A172 (cell line): ENCODE measurements at places on chromosomes 12 and 14. TPM values are rescaled to one million over a fixed set of nuclear protein-coding genes. Genes with fewer than 3 reads are reported as not detected.

GRCh38 chr12:71465796-71466195, 26.2 kb downstream of the LGR5 start:
- DNase-seq, result no peak

GRCh38 chr12:101793401-101793800, 37.4 kb downstream of the GNPTAB start:
- DNase-seq, result peak; percentile 75

DNA sequence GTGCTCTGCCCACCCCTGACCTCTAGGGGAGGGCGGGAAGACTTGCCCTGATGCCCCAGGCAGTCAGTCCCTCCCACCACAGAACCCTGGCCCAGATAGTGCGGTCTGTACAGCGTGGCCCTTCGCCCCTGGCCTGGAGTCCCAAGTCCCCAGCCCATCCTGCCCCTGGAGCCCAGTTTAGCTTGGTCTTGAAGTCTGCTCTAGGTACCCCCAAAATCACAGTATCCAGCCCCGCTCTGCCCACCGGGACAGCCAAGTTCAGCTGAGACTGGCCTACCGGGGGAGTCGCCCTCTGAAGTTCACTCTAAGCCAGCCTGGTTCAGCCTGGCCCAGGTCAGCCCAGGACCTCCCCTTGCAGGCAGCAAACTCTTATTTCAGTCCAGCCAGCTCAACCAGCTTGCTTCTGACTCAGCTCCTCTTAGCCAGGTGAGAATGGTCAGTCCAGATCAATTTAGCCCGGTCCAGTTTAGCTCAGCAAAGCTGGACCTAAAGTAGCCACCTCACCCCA, 75.9 kb downstream of the TMEM121 start:
- DNase-seq, result no peak

DNA sequence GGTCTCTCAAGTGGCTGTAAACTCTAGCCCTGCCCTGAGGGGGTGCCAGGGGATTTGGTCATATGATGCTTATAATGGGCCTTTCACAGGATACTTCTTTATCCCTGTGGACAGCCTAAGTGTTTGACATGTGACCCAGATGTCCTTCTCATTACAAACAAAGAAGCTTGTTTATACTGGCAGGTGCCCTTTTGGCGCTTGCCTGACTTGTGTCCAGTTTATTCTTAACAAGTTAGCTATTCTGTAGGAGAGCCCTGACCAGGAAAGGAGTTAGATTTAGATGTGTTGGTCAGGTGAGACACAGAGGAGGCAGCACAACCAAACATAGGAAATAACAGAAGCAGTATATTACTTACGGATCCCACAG, 51.9 kb downstream of the CCDC91 start:
- no peak for DNase-seq

DNA sequence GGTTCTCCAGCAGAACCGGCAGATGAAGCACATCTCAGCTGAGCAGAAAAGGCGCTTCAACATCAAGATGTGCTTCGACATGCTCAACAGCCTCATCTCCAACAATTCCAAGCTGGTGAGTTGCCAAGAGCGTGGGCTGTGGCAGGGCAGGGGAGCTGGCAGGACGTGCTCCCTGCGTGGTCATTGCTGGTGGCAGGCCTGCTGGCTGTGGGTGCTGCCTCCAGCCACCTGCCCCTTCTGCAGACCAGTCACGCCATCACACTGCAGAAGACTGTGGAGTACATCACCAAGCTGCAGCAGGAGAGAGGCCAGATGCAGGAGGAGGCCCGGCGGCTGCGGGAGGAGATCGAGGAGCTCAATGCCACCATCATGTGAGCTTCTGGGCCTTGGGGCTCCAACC, 35.8 kb downstream of the IL31 start:
- no peak for DNase-seq

DNA sequence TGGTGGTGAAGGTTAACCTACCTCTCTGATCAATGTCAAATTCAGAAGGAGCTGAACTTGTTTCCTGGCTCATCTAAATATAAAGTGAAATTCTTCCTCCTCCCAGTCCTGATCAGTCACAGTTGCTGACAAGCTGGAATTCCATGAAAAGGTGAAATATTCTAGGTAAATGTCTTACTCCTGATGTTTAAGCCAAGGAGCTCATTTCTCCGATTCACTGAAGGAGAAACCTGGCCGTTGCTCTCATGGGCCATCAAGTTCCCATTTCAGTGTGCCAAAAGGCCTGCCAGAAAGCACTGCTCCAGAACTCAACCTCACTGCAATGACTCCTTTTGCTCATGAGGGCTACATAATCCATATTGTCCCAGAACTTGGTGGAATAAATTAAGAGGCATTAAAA, 707.5 kb downstream of the GALC start:
- no peak for DNase-seq

DNA sequence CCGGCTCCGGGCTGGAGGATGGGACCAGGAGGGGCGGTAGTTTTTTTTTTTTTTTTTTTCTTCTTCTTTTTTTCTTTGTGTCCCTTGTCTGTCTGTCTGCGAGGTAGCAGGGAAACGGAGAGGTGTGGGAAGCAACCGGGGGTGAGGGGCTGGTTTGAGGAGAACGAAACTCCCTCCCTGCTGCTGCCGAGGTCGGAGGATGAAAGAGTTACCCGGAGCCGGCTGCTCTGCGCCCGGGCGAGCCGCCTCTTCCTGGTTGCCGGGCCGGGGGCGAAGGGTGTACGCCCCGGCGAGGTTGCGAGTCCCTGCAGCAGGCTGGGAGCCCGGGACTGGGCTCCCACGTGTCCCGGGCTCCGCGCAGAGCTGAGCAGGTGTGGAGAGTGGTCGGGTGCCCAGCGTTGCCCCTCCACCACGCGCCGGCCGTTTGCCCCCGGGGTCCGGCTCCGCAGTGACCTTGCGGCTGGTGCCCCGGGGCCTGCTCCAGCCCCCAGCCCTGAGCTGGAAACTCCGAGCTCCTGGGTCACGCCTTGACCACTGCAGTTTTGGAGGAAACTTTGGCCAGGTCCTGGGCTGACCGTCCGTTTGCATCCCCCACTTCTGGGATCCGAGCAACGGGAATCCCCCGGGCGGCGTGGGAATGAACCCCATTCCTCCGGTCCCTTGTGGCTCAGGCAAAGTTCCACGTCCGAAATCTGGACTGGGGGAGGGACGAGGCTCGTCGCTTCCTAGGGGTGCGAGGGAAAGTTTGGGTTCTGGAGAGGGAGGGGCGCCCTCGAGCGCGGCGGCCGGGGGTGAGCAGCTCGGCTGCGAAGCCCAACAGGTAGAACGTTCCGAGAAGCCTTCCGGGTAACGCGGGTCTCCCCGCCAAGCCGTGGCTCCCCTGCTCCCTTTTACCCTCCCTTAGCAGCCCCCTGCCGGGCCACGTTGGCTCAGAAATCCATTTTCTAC, 1.3 kb downstream of the CHST11 start:
- no peak for DNase-seq

AGAP2 gene
- 0.02 and 0.55 TPM in 2 replicates for total RNA-seq

KRT82 gene
- not detected in 2 replicates for total RNA-seq

AQP6 gene
- total RNA-seq, result not detected in 2 replicates

CCDC197 gene
- not detected in 2 replicates for total RNA-seq
